Airway epithelial cell (primary cell): ENCODE measurements at places on chromosomes 6 and 20. TPM values are rescaled to one million over a fixed set of nuclear protein-coding genes. Genes with fewer than 3 reads are reported as not detected.

Gene HTR1B
- total RNA-seq: 0.49 and 0.70 TPM in 2 replicates

Gene TBC1D32
- 4.6 and 12.6 TPM in 2 replicates for total RNA-seq

Gene HSPA1L
- total RNA-seq: 0.14 and 0.21 TPM in 2 replicates

Gene HLA-DOB
- total RNA-seq: 1.5 and 2.2 TPM in 2 replicates

Gene PPP2R5D
- total RNA-seq: 60.5 and 80.8 TPM in 2 replicates

Gene CLVS2
- 0.14 TPM in 1 of 2 replicates, not detected in the other for total RNA-seq

Gene CST2
- not detected in 2 replicates for total RNA-seq

Gene SAMD10
- total RNA-seq: 11.1 and 11.6 TPM in 2 replicates

Gene SLC22A7
- total RNA-seq: not detected in 2 replicates

Gene PAX1
- total RNA-seq: not detected in 2 replicates

Gene WFDC12
- not detected in 2 replicates for total RNA-seq

Gene MMP24
- total RNA-seq: not detected in 2 replicates

Gene SRC
- 41.0 and 54.1 TPM in 2 replicates for total RNA-seq

Gene C6orf132
- 36.0 and 50.2 TPM in 2 replicates for total RNA-seq

Gene TAF11
- total RNA-seq: 25.2 and 26.4 TPM in 2 replicates

Gene RPP40
- 4.9 and 14.1 TPM in 2 replicates for total RNA-seq

Gene CALHM4
- 0.09 TPM in 1 of 2 replicates, not detected in the other for total RNA-seq

Gene FAM162B
- 0.14 TPM in 1 of 2 replicates, not detected in the other for total RNA-seq

Gene HLA-DOA
- total RNA-seq: 0.07 TPM in 1 of 2 replicates, not detected in the other

Gene TIAM2
- total RNA-seq: 1.3 and 2.2 TPM in 2 replicates

Gene KCNQ5
- 1.5 and 3.0 TPM in 2 replicates for total RNA-seq

Gene RTN4IP1
- total RNA-seq: 9.2 and 9.5 TPM in 2 replicates

Gene PPIL1
- total RNA-seq: 38.1 and 52.4 TPM in 2 replicates

Gene ARFGEF3
- total RNA-seq: 3.0 and 4.9 TPM in 2 replicates

Gene FAM83C
- 1.2 and 3.2 TPM in 2 replicates for total RNA-seq

Gene PERP
- total RNA-seq: 754 and 1,006 TPM in 2 replicates

Gene TEAD3
- total RNA-seq: 13.4 and 22.1 TPM in 2 replicates

Gene UTRN
- 19.2 and 39.9 TPM in 2 replicates for total RNA-seq

Gene LAMA4
- 1.7 and 2.9 TPM in 2 replicates for total RNA-seq

Gene HLA-DMA
- 0.28 and 1.6 TPM in 2 replicates for total RNA-seq

Gene SIRPD
- total RNA-seq: not detected in 2 replicates

Gene ITCH
- total RNA-seq: 37.5 and 46.5 TPM in 2 replicates

Gene NMBR
- total RNA-seq: 0.14 TPM in 1 of 2 replicates, not detected in the other

Gene DLK2
- 11.9 and 21.3 TPM in 2 replicates for total RNA-seq

Gene SPDEF
- total RNA-seq: 21.0 and 23.6 TPM in 2 replicates

Gene LINC00237
- total RNA-seq: not detected in 2 replicates

Gene RBM39
- 120 and 127 TPM in 2 replicates for total RNA-seq

Gene PACRG
- 0.19 and 0.21 TPM in 2 replicates for total RNA-seq

Gene BTNL2
- not detected in 2 replicates for total RNA-seq
